ENCODE measurements at places on chromosomes 3 and 15.

DNA sequence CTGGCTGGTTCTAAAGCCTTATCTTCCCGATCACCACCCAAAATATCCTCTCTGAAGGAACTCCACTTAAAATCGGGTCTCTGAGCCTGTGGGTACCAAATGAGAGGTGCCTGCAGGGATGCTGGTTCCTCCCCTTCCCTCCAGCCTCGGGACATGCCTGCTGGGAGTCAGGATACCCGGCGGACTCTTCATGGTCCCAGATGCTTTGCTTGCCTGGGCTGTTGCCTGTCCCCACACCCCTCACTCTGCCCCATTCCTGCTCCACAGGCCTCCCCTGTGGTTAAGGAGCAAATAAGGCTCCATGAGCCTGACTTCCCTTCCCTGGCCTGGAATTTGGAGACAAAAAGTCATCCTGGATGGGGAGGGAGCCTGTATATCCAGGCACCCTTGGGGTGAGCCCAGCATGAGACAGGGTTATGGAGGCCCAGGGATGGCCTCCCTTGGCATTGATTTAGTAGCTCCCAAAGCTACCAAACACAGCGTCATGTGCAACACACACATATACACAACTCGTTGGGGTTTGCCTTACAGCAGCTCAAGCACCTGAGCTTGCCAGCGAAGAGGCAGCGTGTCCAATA, 12.3 kb upstream of the CORO2B start:
- no peak for DNase-seq

GRCh38 chr3:160613661-160614060, 48.3 kb upstream of the KPNA4 start:
- DNase-seq = no peak

DNA sequence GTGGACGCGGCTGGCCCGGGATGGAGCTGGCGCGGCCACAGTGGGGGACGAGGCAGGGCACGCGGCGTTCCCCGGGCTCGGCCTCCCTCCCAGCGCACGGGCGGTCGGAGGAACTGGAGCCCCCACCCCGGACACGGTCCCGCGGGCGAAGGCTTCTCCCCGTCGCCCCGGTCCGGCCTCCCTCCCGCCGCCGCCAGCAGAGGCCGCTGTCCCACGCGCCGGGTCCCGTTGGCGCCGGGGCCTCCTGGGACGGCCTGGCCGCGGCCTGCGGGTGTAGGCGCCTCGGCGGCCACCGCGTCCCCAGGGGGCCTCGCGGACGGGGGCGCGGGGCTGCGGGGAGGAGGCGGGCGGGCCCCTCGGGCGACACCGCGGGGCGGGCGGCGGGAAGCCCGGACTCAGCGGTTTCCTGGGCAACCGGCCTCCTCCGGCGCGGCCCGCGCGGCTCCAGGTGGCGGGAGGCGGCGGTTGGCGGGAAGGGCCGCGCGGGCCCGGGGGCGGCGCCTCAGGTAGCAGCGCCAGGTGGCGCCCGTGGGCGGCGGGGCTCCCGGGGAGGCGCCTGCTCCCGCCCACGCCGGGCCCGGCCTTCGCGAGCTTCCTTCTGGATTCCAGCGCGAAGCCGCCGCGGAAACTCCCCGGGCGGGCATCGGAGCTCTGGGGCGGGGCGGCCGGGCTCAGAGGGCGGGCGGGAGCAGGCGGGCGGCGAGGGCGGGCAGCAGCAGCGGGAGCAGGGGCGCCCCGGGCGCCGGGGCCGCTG, 26.7 kb downstream of the MELTF start:
- peak; percentile 33 for DNase-seq

- no peak for DNase-seq
These were observed 337.4 kb upstream of the TPRG1 start for GRCh38 chr3:188834349-188834748.

DNA sequence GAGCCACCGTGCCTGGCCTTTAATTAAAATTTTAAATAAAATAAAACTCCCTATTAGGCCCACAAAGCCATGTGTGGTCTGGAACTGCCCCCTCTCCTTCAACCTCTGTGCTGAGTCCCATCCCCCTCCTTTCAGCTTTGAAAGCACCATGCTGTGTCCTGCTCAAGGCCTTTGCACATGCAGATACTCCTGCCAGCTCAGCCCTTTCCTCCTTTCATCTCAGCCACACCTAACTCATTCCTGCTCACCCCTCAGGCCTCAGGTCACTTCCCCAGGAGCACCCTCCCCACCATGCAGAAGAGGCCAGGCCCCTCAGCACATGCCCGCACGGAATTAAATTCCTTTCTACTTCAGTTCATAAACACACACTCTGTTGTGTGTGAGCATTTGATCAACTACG, 28.1 kb downstream of the ATRIP start:
- DNase-seq = no peak

- DNase-seq = no peak
These were observed 202.2 kb upstream of the CMC1 start for GRCh38 chr3:28039234-28039633.

DNA sequence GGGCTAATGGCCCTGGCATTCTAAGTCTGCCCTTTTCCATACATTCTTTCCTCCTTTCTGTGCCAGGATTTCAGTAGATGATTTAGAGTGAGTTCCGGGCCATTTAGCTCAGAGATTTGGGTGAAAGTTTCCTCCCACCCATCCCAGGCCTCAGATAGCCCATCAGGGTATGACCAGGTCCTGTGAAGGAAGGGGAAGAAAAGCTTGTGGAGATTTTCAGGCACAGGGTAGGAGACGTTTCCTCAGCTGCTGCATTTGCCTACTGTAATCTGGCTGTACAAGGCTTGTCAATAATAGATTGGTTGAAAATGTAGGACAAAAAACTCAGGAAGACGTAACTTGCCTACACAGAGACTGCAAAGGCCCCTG, 63.2 kb upstream of the BCL6 start:
- DNase-seq = no peak

- DNase-seq = no peak
These were observed 10.7 kb upstream of the SMAD3 start for GRCh38 chr15:67054676-67055075.
